ENCODE measurements at places on chromosomes 1 and 21.

DNA sequence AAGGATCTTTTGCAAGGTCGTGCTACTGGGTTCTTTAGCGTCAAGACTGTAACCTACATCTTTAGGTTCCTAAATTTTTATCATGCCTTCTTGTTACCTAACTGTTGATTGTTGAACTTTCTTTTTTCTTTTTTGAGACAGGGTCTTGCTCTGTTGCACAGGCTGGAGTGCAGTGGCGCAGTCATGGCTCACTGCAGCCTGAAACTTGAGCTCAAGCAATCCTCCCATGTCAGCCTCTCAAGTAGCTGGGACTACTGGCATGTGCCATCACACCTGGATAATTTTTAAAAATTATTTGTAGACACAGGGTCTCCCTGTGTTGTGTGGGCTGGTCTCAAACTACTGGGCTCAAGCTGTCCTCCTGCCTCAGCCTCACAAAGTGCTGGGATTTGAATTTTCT is 52.9 kb downstream of the NFIA start:
- DNase-seq: no peak

DNA sequence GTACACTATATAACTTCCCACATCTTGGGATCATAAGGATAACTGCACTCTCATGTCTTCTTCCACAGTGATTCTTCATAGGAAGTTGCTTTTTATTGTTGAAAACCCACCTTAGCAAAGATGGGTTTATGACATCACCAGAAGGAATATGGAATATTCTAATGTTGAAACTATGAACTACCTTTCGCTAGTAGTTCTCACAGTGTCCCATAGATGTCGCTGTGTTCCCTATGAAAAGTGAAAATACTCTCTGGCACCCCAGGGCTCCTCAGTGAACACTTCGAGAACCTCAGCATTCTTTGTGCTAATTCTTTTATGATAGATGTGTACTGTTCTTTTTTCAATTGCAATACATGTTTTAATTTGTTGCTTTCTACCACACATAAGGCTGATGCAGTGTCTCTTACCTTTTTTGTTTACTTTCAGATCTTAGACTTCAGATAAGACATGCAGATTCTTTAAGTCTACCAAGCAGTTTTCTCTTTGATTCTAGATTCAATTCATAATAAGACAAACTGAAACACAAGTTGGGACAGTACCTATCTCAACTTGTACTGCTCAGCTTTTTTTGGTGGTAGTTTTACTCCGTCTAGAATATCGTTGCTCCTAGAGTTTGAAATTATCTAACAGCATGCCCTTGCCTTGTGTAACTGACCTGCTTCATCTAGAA is 90.8 kb downstream of the GTF2B start:
- DNase-seq: peak; percentile 9

GRCh38 chr1:220787069-220787619 is 431 bp downstream of the MTARC1 start:
- DNase-seq: no peak

- peak; percentile 57 for DNase-seq
Measured at GRCh38 chr21:32994305-32994704, 31.4 kb upstream of the OLIG2 start.

GRCh38 chr1:168303716-168304540 is 23.3 kb downstream of the TBX19 start:
- no peak for DNase-seq

DNA sequence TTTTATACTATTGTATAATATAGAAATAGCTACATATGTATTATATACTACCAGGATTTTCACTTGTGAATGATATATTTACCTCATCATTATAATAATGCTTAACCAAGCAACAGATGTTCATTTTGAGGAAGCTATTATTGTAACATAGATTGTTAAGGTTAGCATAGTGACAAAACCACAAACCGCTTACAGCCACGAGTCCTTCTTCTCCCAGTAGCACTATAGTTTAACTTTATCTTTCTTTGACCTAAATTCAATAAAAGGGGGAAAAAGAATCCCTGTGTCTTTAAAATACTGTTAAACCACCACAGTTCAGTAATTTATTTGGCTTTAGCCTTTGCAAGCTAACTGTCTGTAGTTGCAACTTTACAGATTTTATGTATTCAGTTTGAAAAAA is 1039.4 kb upstream of the B3GALT2 start:
- DNase-seq: no peak

DNA sequence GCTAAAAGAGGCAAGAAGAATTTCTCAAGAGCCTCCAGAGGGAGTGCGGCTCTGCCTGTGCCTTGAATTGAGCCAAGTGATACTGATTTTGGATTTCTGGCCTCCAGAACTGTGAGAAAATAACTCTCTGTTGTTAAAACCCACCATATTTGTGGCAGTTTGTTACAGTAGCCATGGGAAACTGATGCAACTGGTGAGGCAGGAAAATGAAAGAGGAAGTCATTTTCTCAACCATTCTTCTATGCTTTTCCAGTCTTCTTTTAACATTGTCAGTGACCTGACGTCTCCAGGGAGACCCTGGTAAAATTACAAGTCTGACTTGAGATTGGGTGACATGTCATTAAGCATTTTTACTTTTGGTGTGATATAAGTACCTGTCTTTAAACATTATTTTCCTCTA is 5.8 kb downstream of the OR6P1 start:
- DNase-seq: no peak

GRCh38 chr1:245603311-245603865 is 448.6 kb downstream of the KIF26B start:
- no peak for DNase-seq

DNA sequence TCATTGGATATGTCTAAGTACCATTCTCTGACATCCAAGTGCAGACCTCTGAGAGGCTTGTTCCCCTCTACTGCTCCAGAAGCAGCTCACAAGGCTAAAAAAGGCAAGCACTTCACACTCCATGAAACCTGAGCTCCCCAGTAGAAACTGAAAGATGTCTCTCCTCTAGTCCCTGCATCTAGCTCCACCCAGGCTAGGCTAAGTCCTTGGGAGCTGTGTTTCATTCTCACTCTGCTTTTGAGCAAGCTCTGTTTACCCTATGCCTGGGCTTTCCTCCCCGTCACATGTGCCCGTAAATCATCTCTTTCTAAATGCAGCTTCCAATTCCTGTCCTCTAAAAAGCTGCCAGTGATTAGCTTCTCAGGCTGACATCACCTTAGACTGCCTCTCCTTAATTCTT is 39.0 kb downstream of the LRRC71 start:
- DNase-seq: peak; percentile 77

DNA sequence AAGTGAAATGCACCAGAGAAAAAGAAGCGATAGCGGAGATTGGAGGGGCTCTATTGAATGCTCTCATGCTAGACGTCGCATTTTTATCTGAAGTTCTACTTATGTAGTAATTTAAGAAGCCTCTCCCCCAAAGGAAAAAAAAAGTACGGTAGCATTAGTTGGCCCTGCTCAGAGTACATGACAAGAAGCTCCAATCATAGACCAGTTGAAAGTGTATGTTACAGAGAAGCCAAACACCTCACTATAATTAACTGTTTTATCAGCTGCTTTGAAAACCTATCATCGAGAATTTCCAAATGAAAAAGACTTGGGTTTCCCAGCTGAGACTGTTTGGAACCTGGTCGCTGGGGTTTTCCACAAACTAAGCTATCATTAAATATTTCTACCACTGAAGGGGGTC is 19.6 kb upstream of the OVAAL start:
- no peak for DNase-seq

GRCh38 chr1:91827459-91828321 is 58.3 kb downstream of the TGFBR3 start:
- DNase-seq: no peak

DNA sequence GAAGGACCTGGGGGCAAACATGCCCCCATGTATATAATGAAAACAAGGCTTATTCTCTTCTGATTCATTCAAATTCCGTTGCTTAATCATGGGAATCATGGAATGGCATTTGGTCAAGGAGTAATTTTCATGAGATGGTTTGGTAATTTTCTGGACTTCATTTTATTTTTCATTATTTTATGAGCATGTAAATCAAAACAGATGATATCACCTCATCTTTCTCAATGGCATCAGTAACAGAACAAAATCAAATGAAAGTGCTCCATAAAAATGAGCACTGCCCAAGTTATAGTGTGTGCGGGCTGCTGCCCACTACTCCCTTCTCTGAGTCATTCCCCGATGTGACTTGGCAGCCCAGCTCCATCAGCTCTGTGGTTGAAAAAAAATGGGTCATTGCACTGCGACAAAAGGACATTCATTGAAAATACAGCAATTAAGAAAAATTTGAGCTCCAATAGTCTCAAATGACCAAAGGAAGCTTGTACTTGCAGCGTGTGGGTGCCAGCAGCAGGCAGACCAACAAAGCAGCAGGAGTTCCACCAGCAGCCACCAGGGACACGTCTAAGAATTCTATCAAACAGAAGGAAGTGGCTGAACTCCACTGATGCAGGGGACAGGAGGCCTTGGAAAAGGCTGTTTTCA is 84.3 kb upstream of the VAV3 start:
- no peak for DNase-seq

GRCh38 chr1:3038113-3038551 is 16.9 kb downstream of the ACTRT2 start:
- DNase-seq: no peak

DNA sequence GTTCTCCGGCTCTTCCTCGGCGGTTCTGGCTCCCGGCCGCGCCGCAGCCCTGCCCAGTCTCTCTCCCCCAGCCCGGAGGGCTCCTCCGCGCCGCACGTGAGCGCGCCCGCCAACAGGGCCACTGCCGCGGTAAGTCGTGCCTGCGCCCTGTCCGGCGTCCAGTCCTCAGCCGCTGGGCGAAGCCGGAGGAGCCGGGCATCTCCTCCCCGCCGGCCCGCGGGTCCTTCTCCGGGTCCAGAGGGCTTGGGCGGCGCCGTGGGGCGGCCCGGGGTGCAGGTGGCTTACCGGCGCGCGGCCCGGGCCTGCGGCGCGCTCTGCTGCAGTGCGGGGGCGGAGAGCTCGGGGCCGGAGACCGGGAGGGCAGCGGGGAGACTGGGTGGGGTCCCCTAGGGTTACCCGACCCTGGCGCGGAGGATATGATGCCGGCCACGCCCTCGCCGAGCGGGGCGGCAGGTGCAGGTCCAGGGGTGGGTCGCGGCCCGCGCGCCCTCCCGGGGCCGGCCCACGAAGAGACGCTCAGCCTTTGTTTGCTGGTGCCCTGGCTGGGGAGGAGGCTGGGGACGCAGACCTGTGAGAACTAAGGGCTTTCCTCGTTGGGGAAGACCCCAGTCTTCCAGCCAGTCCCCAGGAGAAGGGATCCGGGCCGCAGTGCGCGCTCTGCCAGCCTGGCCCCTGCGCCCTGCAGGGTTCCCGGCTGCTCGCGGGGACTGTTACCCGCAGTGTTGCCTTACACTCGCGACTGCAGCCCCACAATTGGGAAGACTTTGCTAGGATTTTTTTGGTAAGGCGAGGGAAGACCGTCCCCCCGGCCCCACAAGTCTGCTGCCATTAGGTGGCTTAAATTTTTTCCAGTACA is at the start of gene DOP1B:
DOP1B (plus strand) TSS at position 10 of the 856 bp plus-strand sequence. CDS start 7,910 bp downstream, outside the sequence.
- DNase-seq: peak; percentile 31

GRCh38 chr1:201561601-201562000 is 22.7 kb downstream of the NAV1 start:
- no peak for DNase-seq

DNA sequence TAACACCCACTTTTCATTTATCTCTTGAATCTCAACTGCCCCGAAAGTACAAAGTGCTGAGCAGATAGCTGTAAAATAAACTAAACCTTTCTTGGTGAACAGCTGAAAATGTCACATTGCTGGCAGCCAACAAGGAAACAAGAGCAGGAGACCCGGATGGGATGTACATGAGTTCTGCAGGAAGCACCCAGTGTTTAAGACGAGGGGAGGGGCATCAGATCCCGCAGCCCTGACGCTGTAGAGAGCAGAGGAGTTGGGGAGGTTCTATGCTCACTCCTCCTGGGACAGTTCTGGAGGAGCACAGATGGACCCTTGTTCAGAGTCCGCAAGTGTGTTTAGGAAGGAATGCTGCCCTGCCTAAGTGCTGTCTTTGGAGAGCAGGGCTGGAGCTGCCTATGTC is 32.0 kb upstream of the EPHA8 start:
- DNase-seq: no peak

DNA sequence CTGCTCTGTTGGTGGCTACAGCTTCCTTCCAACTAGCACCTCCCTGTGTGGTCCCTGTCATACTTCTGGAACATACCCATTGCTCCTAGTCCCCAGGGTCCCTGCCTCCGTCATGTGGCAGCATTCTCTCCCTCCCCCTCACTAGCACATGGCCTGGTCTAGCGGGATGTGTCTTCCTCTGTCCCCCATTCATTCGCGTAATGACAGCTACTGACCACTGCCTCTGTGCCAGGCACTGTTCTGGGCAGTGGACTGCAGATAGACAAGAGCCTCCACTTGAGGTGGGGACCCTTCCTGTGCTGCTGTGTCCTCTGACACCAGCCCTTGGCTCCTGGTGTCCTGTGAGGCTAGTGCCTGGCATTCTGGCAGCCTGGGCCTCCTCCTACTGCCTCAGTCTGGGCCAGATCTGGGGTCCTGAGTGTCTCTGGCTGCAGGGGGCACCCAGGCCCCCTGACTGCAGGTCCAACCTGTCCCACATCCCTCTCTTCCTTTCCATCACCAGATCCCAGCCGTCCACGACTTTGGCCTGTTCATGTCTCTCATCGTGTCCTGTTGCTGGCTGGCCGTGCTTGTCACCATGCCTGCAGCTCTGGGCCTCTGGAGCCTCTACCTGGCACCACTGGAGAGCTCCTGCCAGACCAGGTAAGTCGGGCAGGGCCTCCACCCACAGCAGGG is 38.1 kb downstream of the DISP3 start:
- no peak for DNase-seq

GRCh38 chr1:184030433-184031091 is 7.0 kb downstream of the COLGALT2 start:
- no peak for DNase-seq

DNA sequence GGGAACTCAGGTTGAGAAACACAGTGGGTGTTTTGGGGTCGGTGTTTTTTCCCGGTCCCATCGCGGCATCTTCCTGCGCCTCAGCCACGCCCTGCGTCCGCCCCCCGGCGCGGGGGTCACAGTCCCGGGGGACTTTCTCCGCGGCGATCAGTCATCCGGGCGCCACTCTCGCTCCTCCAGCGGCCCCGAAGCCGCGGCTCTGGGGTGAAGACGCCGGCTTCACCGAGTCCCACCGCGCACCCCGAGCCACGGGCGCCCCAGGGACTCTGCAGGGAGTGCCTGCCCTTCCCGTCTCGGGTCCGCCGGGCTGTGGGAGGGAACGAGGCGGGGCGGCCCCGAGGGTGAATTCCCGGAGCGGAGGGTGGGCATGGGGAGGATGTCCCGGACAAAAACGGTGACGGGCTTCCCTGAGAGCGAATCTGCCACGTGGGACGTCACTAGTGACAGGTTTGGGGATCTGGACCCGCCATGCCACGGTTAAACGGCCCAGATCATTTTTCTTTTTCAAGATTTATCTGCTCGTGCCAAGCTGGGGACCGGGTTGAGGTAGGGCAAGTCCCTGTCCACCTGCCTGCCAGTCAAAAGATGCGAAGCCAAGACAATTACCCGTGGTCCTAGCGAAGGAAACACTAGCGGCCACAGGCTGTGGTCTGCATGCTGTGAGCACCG is 717 bp upstream of the BATF3 start:
- no peak for DNase-seq
